ENCODE measurements at places on chromosomes 4 and X.

- no peak for DNase-seq
Measured at GRCh38 chr4:70737006-70737405, 15.2 kb downstream of the RUFY3 start.

DNA sequence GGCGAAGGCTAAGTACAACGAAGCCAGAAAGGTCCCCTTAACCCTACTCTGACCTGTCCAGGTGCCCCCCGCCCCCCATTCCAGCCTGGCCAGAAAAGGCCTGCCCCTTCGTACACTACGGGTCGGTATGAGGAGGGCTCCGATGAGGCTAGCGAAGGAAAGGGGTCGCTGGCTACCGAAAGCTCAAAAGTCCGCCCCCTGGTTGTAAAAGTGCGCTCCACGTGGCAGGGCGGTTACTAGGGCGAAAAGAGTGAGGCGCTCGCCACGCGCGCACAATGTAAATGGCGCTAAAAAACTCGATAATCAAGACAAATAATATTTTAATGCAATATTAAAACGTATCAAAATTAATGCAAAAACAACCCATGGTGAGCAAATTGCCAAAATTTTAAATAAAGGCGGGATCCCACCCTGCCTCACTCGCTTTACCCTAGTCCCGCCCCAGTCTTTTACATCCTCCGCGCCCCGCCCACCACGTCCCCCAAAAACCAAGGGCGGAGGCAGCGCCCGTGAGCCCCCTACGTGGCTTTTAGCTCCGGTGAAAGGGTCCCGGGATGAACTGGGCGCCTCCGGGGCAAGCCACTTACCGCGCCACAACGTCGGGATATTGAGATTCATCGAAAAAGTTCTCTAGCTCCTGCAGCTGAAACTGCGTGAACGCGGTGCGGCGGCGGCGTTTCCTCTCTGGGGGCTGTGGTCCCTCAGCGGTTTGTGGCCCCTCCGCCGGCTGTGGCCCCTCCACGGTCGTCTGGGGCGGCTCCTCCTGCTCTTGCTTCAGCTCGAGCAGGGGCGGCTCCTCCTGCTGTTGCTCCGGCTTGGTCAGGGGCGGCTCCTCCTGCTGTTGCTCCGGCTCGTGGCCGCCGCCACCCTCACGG, 929 bp downstream of the ESX1 start:
- no peak for DNase-seq

DNA sequence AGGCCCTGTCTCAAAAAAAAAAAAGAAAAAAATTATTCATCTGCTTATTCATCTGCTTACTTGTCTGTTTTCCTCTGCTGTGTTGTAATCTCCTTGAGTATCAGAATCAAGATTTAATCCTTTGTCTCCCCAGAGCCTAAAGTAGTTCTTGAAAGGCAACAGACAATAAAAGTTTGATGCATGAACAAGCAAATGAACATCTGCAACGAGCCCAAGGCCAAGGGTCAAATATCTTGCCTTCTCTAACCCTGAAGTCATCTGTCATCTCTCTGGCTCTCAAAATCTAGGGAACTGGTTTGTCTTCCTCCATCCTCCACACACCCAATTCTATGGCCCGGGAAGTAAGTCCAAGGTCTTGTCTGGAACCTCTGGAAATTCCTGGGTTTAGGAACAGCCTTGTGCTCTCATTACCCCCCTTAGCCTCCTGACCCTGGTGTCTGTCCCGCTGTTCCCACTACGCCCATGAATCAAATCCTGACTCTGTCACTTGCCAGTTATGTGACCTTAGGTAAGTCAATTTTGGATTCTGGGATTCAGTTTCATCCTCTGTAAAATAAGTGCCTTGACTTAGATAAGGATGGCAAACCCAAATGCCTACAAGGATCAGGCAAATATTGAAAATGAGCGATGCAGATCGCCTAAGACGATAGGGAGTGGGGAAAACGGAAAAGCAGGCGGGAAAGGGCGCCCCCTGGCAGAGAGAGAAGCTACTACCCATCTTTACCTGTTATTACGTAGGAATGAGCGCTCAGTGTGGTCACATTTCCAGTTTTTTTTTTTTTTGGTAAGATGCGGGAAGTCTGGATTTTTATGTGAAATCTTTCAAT, 102.7 kb upstream of the DHX15 start:
- peak; percentile 13 for DNase-seq

DNA sequence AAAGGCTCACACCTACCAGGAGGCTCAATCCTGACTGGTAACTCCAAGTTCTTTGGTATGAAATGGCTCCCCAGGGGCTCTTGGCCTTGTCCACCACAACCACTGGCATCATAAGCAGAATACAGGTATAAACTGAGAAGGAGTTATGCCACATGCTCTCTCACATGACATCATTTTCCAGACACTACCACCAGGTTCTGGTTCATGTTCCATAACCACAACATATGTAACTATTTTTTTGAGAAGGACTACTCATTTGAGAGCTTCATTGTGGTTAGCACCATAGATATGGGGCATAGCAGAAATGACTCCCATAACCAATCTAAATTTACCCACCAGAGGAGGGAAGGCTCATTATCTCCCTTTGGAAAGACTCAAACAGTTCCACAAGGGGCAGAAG, 19.6 kb downstream of the PRDM5 start:
- peak; percentile 8 for DNase-seq

GRCh38 chr4:81498551-81499099, 26.9 kb upstream of the RASGEF1B start:
- no peak for DNase-seq

Measured in stimulated activated CD4-positive, alpha-beta T cell treated with anti-CD3 and anti-CD28 coated beads, Interleukin-1b, Interleukin-23, amount 100 ng/mL, for 48 hours (primary cell).